ENCODE measurements at places on chromosomes 11 and 22.

GRCh38 chr22:27877501-27877900 lies 41.6 kb downstream of the PITPNB start:
- no peak for DNase-seq

- peak; percentile 69 for DNase-seq
Observed at GRCh38 chr11:119832202-119832935, 103.4 kb upstream of the NECTIN1 start.

DNA sequence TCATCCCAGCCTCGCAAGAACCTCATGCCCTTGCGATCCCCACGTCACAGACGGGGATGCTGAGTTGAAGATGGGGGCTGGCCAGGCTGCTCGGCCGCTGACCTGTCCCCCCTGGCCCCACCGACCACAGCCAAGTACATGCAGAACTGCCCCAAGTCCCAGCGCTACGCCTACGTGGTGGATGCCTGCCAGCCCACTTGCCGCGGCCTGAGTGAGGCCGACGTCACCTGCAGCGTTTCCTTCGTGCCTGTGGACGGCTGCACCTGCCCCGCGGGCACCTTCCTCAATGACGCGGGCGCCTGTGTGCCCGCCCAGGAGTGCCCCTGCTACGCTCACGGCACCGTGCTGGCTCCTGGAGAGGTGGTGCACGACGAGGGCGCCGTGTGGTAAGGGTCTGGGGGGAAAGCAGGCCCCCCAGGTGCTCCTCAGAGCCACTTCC lies 10.0 kb downstream of the MUC5B start:
- no peak for DNase-seq

DNA sequence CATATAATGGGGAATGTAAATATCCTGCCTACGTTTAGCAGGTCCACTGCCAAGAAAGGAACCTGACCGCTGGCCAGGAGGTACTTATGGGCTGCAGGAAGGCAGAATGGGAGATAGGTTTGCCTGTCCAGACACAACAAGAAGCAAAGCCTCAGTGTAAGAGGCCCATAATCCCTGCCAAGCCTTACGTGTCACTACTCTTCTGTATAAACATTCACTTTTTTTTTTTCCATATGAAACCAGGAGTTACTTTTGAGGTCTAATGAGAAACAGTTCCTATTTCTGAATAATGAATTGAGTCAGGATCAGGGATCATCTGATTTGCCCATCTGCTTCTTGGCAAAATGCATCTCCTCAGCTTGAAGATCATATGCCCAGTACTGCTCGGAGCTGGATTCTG lies 230.2 kb downstream of the NTM start:
- no peak for DNase-seq

GRCh38 chr11:69440876-69441275 lies 40.6 kb upstream of the LINC01488 start:
- DNase-seq = no peak

- no peak for DNase-seq
Observed at GRCh38 chr11:18731441-18731840, 5.5 kb upstream of the IGSF22 start.

DNA sequence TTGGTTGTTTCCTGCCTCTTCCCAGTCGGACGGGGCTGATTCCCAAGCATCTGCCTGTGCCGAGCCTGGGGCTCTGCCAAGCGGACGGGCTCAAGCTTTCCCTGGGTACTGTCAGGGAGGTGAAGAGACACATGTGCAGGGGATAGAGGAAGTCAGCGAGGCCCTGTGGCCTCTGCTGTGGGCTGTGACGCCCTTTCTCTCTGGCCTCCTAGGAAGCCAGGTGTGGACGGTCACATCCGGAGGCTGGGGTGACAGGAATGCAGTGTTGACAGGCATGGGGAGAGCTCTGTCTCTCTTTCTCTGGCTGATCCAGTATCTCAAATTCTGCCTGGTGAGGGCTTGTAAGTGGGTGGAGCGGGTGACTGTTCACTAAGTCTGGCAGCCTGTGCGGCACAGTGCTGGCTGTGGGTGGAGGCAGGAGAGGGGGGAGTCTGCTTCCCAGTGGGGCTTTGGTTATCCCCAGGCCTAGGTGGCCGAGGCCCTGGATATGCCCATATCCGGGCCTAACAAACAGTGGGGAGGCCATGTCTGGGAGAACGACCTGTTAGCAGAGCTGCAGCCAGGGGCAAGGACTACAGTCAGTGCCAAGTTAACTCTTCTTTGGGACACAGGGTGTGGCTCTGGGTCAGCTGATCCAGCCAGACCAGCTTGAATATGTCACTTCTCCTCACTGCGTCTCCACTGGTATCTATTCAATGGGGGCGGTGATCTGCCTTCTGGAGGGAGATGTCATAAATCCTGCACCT lies 1.9 kb downstream of the KCTD17 start:
- no peak for DNase-seq

DNA sequence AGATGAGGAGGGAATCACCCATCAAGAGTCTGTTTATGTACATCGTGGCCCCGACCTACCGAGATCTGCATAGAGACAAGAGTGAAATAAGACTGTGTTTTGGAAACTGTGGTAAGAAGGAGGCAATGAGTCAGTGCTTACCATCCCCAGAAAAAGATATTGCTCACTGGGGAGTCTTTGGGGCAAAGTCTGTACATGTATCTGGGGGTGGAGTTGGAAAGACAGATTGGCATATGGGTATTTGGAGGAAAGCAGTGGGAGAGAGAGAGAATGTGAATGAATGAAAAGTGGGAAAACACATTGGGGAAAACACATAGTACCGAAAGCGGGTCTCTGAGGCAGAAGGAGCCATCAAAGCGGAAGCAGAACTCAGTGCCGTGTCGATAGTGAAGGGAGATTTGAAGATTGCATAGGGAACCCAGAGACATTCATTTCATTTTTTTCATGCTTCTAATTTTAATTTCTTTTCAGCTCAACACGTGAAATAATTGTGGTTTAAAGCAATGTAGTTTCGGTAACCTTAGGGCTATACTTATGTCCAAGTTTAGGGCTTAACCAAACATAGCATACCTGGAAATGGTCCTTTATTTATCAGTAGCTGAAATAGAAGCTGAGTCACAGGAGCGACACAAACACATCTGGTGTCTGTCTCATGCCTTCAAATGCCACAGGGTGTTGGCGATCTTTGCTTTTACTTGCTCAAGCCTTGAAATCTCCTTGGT lies 98.6 kb upstream of the CD44 start:
- no peak for DNase-seq

DNA sequence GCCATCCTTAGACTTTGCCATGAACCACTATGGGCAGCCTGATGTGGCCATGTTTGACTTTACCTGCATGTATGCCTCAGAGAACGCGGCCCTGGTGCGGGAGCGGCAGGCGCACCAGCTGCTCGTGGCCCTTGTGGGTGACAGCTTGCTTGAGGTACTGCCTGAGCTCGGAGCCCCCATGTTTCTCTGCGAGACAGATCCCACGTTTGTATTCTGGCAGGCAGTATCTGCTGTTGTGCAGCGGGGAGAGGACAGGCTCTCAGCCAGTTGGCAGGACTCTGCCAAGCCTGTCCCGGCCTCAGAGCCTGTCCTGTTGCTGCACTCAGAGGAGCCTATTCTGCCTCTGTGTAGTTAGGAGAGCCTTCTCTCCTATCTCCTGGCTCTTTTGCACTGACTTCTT lies 109.9 kb downstream of the MICAL2 start:
- DNase-seq = peak; percentile 74

DNA sequence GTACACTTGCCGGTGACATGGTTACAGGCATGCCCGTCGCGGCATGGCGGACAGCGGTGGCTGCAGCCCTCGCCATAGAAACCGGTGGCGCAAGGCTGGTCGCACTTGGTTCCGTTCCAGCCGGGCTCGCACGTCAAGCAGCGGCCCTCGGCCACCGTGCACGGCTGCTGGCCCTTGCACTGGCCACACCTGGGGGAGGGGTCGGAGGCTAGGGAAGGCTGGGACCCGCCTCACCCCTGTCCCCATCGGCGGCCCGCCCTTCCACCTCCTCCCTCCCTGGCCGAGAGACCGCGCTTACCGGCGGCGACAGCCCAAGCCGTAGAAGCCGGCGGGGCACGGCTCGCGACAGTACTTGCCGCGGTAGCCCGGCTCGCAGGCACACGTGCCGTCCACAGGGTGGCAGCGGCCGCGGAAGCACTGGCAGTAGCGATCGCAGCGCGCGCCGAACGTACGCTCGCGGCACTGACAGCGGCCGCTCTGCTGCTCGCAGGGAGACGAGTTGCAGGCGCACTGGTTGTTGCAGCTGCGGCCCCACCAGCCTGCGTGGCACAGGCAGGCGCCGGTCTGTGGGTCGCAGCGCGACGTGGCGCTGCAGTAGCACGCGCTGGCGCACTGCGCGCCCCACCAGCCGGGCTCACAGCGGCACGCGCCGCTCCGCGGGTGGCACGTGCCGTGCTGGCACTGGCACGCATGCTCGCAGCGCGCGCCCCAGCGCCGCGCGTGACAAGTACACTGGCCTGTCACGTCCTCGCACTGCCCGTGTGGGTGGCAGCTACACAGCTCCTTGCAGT lies 6.7 kb downstream of the SCARF2 start:
- peak; percentile 31 for DNase-seq

- DNase-seq = no peak
Observed at GRCh38 chr22:30370641-30371230, 13.9 kb downstream of the CCDC157 start.

- DNase-seq = no peak
Observed at GRCh38 chr11:118156531-118157185, 4.0 kb upstream of the SCN4B start.

- no peak for DNase-seq
Observed at GRCh38 chr11:75342966-75343870, 8.2 kb downstream of the ARRB1 start.

GRCh38 chr11:115892016-115892415 lies 387.8 kb upstream of the CADM1 start:
- no peak for DNase-seq

GRCh38 chr11:66388780-66389386 lies 17.3 kb upstream of the SLC29A2 start:
- DNase-seq = no peak

GRCh38 chr22:49704345-49705215 lies 123.1 kb downstream of the BRD1 start:
- DNase-seq = no peak

- no peak for DNase-seq
Observed at GRCh38 chr22:37519268-37520195, at the start of gene CARD10. Gene CARD10, minus strand, starts transcription at chr22:37519415. Its CDS starts 215 bp downstream, at chr22:37519200.

- DNase-seq = peak; percentile 91
Observed at GRCh38 chr22:23128269-23129108, 13.3 kb downstream of the RSPH14 start.

DNA sequence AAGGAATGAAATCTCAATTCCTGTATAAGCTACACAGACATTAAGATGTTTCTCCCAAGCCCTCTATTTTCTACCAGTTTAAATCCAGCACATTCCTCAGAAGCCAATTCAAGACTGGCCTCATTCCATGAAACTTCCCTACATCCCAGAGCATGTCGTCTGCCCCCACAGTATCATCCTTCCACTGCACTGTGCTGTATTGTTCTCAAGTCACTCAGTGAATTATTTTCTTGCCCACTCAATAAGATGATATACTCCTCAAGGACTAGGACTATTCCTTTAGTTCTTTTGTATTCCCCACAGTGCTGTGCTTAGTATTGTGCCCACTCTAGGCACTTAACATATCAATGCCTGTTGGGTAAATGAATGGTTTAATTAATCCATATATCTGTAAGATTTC lies 203.1 kb upstream of the BLID start:
- DNase-seq = no peak

GRCh38 chr22:45720839-45721378 lies 49.3 kb downstream of the ATXN10 start:
- DNase-seq = no peak

- DNase-seq = no peak
Observed at GRCh38 chr11:131300439-131300717, 70.0 kb upstream of the NTM start.

DNA sequence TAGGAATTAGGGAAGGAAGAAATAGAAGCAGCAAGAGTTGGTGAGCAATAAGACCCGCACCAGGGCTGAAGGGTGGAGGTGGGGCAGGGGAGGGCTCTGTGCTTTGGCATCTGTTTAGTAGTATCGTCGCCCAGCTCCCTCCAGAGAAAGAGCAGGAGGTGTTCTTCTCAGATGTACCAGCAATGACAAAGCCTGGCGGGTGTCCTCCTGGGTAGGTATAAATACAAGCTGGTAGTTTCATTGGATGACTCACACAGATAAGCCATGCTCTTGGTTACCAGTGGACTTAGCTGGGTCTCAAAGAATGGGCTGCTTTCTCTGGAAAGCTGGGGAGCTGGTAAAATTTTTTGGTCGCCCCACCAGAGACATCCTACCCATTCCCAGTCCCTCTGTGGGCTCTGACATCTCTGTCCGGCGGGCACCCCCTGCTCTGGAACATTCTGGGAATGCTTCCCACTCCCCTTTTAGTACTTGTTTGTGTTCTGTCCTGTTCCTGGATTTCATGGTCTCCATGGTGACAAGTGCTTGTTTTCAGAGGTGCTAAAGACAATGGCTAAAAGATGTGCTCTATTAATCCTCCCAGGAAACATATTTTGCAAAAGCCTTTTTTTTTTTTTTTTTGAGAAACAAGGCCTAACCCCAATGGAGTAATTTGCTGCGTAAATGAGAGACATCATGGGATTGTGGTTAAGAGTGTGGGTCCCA lies 15.4 kb upstream of the TUBA8 start:
- DNase-seq = no peak

DNA sequence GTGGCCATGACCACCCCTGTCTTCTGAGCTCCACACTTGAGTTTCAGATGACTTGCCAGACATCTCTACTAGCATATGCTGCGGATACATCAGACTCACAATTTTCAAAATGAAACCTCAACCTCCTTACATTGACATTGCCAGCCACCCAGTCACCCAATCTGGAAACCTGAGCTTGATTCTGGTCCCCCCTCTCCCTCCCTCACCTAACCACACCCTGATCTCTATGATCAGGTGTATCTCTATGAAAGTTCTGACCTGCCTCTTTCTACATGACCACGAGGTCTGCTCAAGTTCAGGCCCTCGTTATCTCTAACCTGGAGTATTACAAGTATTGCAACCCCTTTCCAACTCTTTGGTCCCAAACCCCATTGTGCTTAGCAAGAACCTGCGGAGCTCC lies 254.1 kb downstream of the KIRREL3 start:
- no peak for DNase-seq

DNA sequence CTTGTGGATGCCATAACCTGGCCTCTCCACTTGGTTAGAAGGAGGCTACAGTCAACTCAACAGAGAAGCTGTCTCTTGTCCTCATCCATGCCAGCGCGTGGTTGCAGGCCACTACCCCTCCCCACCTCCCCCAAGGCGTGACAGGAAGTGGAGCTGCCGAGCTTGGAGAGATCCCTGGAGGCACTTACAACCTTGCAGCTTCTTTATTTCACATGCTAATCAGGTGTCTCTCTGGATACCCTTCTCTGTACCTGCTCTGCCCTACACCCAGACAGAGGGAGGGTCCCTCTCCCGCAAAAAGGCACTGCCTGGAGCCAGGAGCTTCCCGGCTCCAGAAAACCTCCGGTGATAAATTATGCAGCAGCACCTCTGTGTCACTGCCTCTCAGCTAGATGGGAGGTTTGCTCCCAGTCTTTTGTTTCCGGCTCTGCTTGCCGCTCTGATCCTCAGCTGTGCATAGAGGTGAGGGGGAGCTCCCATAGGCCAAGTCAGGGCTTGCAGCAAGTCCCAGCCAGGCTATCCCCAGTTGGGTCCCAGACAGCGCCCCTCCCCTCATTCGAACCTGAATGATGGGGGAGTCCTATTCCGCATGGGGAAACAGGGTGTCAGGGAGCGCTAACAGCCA lies 5.7 kb downstream of the LRP4 start:
- DNase-seq = no peak
